ENCODE measurements at places on chromosomes 12 and 14.

- DNase-seq = no peak
These were observed 58.0 kb downstream of the TRAFD1 start for GRCh38 chr12:112183141-112184021.

DNA sequence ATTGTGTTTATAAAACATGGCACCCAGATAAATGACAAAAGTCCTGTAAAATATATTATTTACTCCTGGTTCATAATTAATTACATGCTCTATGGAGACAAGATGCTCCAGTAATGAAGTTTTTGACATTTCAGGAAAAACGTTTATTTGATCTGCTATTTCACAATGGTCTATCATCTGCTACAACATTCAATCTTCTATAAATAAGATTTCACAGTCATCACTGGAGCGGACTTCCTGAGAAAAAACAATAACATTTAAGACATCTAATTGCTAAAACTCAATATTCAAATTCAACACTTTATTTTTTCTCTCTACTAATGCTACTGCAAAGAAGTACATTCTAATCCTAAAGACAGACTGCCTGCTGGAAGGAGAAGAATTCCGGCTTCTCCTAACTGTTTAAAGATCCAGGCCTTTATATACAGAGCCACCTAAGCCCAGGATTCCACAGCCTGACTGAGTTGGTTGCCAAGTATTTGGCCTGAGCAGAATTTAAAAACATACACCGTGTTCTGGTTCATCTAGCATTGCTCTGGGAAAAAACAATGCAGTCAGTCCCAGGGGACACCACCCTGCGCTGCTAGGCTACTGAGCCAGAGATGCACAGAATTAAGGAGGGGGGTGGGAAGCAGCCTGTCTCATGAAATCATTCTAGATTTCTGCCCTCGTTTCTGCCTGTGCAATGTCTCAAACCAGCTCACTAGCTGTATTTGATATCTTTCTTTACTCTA is 58.0 kb downstream of the TMTC1 start:
- DNase-seq = peak; percentile 1

DNA sequence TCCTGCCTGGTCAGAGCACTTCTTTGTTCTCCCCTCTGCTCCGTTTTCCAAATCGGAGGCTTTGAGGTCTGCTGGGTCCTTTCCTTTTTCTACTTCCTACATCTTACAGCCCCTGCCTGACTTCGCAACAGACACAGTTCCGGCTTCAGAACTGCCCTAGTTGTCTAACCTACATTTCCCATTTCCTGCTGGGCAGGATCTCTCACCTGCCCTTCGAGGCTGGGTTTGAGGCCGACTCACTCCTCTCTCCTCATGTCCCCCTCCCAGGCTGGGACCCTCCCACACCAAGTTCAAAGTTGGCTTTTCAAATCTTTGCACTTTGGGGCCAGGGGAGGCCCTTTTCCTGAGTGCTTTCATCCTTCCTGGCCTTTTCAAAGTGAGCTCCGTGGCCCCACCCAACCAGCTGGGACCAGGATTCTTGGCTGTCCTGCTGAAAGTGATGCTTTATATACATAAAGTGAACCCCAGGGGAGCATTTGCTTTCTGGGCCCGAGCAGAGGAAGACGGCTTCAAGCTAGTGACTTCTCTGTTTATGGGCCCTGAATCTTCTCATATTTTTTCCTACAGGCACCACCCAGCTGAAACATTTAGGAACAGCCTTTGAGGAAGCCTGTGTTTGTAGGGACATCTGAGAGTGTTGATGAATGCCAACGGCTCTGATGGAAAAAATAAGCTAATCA is 281.0 kb upstream of the CRY1 start:
- no peak for DNase-seq

DNA sequence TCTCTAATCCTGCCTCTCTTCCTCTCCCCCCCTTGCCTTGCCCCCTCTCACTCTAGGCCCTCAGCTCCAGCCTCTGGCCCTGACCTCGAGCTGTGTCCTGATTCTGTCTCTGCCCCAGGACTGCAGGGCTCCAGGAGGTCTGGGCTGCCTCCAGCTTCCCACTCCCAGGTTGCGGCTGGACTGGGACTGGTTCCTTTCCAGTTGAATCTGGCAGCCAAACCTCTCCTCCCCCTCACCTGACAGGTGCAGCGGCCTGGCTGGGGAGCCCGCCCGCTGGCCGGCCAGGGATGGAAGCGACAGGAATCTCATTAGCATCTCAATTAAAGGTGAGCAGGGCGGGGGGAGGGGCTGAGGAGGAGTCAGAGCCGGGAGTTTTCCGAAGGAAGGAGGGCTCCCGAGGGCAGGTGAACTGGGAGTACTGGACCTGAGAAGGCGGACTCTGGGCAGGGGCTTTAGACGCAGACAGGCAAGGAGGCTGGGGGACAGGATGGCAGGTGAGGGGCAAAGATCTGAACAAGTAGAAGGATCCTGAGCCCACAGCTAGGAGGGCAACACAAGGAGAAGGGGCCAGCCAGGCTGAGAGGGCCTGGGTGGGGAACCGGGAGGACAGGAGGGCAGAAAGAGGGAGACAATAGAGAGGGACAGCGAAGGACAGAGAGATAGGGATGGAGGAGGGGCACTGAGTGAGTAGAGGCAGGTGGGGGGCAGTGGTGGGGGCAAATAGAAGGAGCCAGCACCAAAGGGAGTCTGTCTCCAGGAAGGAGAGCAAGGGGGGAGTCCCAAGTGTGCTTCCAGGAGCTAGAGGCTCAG is at the start of gene SCNN1A:
SCNN1A (minus strand) TSS at position 295 of the 810 bp plus-strand sequence. CDS start 780 bp downstream, outside the sequence.
- peak; percentile 75 for DNase-seq

- DNase-seq = peak; percentile 54
These were observed 8.7 kb upstream of the SELPLG start for GRCh38 chr12:108642269-108642870.

DNA sequence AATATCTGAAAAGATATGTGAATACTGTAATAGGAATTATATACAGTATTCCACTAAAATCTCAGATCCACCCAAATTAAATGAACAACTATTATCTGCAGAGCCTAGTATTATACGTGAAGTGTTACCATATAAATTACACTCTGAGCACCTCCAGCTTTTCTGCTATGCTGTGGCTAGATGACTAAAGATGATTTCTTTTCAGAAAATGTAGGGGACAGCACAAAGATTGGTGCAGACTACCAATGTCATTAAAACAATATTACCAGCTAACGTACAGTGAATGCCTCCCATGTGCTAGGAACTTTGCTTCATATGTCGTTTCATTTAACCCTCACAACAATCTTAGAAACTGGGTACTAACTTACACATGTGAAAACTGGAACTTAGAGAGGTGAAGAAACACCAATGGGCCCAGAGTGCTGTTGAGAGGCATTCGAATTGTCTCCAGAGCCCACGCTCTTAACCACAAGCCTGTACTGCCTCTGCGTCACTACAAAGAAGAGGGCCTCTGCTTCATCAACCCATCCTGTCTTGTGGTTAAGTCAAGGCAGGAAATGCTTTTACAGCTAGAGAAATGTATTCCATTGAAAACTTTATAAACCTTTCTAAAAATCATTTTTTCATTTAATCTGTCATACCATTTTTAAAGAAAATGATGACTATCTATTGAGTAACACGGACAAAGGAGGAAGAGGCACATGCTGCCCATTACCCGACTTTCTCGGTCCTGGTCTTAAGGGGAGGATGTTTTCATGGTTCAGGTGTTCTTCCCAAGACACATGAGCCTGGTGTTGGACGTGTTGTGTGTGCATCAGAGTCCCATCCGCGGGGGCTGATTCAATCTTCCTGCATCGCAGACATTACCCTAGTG is 1.3 kb downstream of the GPR65 start:
- no peak for DNase-seq

- DNase-seq = no peak
These were observed 132.9 kb upstream of the SSTR1 start for GRCh38 chr14:38074754-38075153.
